Germinal center (tissue), 1 donor: ENCODE measurements at places on chromosomes 11 and 22.

- DNase-seq, result no peak
These were observed 342.7 kb downstream of the AASDHPPT start for GRCh38 chr11:106420048-106420665.

DNA sequence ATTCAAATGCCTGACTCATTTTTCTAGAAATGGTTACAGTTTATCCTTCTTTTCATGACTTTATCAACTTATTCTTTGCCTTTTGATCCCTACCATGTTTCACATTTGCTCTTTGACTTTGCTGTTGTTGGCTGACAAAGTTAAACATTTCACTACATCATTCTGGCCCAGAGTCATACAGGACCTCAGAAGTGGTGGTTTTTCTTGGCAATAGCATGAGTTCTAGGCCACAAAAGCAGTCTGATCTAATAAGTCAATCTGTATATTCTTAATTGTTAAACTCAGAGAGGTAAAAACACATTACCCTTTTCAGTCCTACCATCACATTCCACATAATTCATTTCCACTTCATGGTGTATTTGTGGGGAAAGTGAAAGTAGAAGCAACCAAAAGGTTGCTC, 763.2 kb upstream of the TENM4 start:
- DNase-seq, result no peak

DNA sequence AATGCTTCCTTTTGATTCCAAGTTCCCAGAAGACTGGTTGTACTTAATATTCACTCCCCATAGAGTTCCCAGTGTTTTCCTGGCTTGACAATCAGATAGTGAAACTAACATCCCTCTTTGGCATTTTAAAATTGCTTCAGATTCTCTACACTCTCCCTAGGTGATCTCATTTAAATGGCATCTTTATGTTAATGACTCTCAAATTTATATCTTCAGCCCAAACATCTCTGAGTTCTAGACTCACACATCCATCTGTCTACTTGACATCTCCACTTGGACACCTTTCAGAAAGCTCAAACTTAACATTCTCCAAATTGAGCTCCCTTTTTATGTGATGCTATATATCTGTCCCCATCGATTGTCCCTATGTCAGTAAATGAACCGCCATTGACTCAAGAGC, 232.0 kb downstream of the NTM start:
- DNase-seq, result no peak

DNA sequence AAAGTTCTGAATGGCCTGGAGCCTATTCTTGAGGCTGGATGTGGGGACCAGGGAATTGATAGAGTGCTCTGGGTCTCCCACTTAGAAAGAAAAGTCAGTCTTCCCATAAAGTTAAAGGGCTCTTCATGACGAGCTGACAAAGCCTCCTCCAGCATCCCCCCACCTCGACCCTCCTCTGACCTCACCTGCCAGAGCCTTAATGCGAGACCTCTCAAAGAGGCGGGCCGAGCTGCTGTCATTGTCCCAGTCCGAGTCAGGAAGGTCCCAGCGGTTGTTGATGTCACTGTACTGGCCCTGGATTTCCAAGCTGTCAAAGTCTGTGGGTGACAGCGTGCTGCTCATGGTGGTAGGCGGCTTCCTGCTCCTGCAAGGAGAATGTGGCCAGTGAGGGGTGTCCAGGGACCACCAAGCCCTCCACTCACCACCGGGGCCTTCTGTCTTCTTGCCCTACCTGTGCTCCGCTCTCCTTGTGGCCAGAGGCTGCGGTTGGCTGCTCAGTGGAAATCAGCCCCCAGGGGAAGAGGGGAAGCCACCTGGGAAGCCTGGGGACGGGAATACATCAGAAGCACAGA, 8.0 kb downstream of the SPTBN2 start:
- no peak for DNase-seq

GRCh38 chr11:89163686-89164085, 14.0 kb upstream of the TYR start:
- no peak for DNase-seq

GRCh38 chr11:109984634-109985289, 108.4 kb upstream of the ZC3H12C start:
- peak; percentile 29 for DNase-seq

GRCh38 chr11:62874851-62875250, 5.8 kb upstream of the SLC3A2 start:
- DNase-seq, result no peak

DNA sequence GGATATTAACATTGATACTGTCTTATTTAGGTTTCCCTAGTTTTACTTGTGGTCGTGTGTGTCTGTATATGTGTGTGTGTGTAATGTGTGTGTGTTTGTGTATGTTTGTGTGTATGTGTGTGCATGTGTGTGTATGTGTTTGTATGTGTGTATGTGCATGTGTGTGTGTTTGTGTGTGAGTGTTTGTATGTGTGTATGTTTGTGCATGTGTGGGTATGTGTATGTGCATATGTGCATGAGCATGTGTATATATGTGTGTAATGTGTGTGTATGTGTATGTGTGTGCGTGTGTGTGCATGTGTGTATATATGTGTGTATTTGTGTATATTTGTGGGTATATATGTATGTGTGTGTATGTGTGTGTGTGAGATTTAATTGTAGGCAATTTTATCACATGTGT, 17.3 kb upstream of the DNAL4 start:
- DNase-seq, result no peak

- no peak for DNase-seq
These were observed 55.1 kb downstream of the PACSIN2 start for GRCh38 chr22:42959576-42960509.

- DNase-seq, result no peak
These were observed 5.1 kb upstream of the SAAL1 start for GRCh38 chr11:18111005-18111404.

DNA sequence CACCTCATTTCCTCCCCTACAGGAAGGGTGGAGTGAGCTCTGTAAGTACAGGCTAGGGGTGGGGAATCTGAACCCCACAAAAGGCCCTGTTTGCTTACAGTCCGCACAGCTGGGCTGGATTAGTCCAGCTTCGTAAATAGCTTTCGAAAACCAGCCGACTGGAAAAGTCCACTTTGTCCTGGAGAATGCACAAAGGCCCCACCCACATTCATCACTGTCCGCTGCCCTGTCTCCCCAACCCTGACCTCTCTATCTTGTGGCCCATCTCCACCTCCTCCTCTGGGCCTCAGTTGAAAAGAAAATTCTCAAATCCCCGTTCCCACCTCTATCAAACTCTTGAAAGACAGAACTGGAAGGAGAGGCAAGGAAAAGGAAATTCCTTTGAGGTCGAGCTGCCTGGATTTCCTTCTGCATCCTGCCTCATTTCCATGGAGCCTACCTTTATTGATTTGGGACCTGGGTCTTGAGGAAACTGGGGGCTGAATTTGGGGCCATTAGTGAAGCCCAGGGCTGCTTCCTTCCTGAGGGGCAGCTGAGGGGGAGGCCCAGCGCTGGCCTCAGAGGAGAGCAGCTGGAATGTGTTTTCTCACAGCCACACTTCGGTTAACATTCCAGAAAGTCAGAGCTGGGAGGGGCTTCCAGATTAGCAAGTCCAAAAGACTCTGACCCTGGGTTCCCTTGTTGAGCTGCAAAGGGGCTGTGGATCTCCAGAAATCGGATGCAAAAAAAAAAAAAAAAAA, 147.6 kb downstream of the FBXO7 start:
- DNase-seq, result no peak

- no peak for DNase-seq
These were observed 200.2 kb downstream of the CADM1 start for GRCh38 chr11:115303929-115304531.

- no peak for DNase-seq
These were observed 162.7 kb downstream of the BARX2 start for GRCh38 chr11:129538323-129538722.

GRCh38 chr11:119663279-119663678, 65.7 kb downstream of the NECTIN1 start:
- no peak for DNase-seq

DNA sequence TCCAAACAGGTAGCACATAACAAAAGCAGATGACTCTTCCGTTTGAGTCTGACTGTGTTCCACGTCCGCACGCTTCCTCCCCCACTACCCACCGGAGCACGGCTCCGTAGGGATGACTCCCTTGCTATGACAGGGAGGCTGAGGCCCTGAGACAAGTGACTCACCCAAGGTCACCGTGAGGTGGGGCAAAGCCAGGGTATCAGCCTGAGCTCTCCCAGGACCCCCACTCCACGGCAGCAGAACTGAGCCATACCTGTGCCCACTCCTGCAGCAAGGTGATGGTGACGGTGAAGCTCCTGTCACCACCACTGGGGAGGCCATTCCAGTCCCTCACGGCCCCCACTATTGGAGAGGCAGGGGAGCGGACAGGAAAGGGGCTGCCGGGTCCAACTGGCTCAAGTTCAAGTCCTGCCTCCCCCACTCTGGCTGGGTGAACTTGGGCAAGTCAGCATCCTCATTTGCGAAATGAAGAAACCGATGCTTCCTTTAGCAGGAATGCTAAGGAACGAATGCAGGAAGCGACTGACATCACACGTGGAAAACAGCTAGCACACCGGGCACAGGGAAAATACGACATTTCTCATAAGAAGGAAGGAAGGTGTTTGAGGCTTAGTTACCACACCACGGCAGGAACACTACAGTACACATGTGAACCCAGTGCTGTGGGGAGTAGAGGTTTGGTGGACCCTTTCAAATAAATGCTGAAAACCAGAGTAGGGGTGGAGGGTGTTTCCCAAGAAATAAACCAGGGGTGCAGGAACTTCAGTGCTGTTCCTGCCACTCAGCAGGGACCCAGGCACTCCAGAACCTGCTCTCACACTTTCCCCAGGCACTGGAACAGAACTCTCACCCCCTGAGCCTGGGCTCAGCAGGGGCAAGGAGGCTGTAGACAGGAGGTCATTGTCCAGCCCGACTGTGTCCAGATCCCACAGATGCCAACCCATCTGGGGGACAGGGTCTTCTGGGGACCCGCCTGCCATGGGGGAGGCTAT, 32.4 kb upstream of the CBX7 start:
- no peak for DNase-seq

DNA sequence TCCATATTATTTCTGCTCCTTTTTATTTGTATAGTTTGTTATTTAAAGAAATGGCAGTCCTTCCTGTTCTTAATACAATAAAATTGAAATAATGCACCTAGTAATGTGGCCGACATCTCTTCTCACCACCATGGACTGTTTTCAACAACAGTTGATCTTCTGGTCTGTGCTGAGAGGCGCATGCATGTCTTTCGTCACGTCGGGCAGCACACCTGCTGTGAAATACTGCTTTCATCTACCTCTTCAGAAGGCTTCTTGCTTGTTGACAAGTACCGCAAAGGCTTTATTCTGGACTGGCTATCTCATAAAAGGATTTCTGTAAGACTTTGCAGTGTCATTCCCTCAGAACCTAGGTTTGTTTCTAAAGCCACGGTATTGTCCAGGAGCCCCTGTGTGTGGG, 13.9 kb upstream of the MYO18B start:
- DNase-seq, result no peak

DNA sequence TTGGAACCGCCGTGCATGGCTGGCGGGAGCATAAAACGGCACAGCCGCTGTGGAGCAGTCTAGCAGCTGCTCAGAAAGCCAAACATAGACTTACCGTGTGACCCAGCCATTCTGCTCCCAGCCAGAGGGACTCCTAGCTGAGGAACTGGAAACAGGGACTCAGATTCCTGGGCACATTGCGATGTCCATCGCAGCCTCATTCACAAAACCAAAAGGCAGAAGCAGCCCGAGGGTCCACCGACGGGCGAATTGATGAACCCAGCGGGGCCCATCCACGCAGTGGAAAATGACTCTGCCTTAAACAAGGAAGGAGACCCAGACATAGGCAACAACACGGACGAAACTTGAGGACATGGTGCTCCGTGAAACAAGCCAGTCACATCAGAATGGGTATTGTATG, 5.7 kb upstream of the MUC5B start:
- DNase-seq, result no peak

- peak; percentile 73 for DNase-seq
These were observed 109.4 kb upstream of the OR4B1 start for GRCh38 chr11:48107188-48107704.

DNA sequence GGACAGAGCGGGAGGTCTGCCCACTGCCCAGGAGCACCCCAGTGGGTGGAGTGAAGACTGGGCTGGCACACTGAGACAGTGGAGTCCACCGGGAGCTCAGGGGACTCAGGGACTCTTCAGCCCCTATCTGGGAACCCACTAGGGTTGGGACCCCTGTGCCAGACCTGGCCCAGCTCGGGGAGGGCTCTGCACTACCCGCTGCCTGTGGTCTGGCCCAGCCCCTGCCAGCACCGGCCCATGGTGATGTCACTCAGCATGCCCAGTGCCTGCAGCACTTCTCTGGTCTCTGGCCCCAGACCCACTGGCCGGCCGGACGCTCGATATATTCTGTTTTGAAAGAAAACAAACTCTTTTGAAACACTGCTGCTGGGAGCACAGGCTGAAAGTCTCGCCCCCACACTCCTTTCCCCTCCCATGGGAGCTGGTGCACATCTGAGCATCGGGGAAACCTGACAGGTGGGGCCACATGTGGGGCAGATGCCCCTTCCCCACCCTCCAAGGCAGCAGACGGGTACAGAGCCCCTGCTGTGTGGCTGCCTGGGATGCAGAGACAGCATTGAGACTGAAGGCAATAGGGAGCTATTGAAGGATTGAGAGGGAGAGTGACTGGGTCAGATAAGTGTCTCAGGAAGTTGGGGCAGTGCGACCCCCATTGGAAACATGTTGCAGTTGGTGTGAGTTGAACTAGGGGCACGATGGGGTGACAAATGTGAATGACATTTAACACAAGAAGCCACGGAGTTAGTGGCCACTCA, 62.9 kb downstream of the MYEOV start:
- DNase-seq, result no peak

- DNase-seq, result no peak
These were observed 153.2 kb upstream of the NARS2 start for GRCh38 chr11:78727816-78728215.

- no peak for DNase-seq
These were observed 10.6 kb upstream of the CDC42EP1 start for GRCh38 chr22:37549704-37550059.
